HT1080 (cell line): ENCODE measurements at places on chromosomes 7 and 10. TPM values are rescaled to one million over a fixed set of nuclear protein-coding genes. Genes with fewer than 3 reads are reported as not detected.

Gene STEAP4
- total RNA-seq: not detected in 2 replicates

Gene EGR2
- total RNA-seq: not detected in 2 replicates

Gene TMEM270
- 0.23 TPM in 1 of 2 replicates, not detected in the other for total RNA-seq

DNA sequence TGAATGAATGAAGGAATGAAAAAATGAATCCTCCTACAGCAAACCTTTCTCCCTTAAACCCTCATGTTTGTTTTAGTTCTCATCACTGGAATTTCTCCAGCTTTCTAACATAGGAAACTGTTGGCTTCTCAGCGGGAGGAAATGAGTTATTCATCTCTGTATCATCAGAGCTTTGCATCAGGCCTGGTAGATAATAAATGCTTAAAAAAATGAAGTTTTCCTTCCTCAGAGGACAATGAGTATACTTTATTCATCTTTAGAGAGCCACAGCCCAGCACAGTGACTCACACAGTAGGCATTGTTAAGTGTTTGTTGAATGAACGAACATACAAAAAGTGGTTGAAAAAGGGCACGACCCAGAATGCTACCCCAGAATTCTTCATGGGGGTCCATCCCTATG, 62.6 kb downstream of the COL13A1 start:
- DNase-seq: peak; percentile 98
